ENCODE measurements at places on chromosomes 1 and 21.

DNA sequence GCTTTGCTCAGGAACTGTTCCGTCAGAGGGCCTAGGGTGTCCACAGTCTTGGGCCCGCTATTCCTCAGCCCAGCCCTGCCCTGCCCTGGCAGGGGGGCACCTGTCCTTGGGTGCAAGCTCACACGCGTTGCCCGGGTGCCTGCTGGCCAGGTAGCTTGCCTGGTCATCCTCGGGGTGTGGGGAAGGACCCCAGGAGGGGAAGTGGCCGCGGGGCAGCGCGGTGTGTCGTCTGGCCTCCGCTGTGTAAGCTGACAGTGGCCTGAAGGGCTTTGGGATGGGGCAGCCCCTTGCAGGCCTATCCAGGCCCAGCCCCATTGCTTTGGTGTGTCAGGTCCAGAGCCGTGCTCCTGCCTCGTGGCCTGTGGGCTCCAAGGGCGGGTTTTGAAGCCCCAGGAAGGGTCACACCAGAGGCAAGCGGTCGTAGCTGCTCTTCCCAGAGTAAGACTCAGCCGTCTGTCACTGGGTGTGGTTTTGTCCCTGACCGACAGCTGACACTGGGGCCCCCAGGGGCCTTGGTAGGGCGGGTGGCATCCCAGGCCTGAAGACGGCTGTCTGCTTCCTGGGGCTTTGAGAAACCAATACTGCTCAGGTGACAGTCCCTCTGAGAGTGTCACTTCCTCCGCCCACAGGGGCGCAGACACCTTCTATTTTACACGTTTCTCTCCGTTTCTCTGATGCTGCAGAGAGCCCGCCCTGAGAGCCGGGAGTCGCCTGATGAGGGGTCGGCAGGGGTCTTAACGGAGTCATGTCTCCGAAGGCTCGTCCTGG, 72.1 kb downstream of the SKI start:
- no peak for DNase-seq

GRCh38 chr1:227926216-227926791, 21.4 kb downstream of the WNT9A start:
- no peak for DNase-seq

DNA sequence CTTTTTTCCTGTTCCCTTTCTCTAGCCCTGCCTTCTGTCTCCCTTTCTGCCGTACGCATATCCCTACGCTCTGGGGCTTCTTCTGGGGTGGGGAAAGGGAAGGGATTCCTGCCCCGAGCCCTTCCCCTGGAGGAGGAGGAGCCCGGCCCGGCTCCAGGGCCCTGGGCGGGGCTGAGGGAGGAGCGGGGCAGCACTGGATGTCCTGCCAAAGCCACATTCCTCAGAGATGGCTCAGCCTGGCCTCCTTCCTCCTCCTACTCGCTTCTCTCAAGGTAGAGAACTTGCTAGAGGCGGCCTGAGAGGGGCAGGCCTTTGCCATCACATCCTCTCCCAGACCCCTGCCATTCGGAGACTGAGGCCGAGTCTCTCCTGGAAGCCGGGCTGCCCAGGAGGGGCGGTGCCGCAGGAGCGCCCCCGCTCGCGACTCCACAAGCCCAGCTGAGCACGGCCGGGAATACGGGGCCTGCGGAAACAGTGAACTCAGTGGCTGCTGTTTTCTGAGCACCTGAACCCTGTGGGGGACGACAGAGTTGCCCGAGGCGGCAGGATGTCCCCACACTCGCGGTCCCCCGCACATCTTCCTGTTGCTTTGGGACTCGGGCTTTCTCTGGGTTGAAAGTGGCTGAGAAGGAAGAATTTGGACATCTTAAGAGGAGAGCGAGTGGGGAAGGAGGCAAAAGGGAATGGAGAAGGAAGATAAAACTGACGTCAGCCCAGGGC, 12.2 kb downstream of the ADAMTSL4 start:
- DNase-seq: peak; percentile 99

DNA sequence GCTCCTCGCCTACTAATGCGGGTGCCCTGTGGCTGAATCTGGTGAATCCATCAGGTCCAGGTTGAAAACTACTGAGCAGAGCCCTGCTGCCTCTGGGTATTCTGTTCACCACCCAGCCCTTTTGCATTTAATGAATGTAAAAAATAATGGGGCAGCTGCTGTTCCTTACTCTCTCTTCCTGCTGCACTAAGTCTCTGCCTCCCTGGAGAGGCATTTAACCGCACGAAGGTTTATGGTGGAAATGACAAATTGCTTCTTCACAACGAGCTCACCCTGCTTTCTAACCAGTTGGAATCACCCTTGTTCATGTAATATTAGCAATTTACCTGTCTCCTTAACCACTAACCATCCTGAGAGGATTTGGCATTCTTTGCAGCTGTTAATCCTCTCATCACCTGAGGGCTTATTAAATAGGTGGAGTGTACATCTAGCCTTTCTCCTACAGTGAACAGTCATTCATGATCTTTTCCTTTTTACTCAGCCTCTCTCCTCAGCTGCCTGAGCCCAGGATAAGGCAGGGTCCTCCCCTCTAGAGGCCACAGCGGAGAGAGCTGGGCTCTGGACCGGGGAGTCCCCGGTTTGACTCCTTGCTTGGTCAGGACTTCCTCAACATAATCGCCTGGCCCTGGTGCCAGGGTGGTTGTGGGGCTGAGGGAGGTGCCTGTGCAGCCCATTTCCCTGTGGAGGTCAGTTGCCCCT, 97.6 kb downstream of the NOS1AP start:
- DNase-seq: no peak

DNA sequence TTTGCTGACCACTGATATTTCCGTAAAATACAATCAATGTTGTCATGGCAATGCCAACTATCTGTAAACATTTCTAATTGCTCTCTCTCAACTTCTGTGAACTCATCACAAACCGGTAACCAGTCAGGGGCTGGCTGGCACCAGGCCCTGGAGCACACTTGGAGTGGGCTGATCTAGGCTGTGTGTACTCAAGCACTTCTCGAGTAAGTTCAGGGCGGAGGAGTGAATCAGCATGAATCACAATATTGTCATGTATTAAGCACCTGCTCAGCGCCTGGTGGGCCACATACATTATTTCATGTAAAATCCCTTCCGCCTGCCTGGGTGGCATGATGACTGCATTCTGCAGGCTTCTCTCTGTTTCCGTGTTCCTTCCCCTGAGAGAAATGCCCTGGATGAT, 212.4 kb downstream of the FOXD2 start:
- DNase-seq: peak; percentile 96

- DNase-seq: peak; percentile 79
These were observed 8.7 kb downstream of the PLEKHA6 start for GRCh38 chr1:204350857-204351573.

DNA sequence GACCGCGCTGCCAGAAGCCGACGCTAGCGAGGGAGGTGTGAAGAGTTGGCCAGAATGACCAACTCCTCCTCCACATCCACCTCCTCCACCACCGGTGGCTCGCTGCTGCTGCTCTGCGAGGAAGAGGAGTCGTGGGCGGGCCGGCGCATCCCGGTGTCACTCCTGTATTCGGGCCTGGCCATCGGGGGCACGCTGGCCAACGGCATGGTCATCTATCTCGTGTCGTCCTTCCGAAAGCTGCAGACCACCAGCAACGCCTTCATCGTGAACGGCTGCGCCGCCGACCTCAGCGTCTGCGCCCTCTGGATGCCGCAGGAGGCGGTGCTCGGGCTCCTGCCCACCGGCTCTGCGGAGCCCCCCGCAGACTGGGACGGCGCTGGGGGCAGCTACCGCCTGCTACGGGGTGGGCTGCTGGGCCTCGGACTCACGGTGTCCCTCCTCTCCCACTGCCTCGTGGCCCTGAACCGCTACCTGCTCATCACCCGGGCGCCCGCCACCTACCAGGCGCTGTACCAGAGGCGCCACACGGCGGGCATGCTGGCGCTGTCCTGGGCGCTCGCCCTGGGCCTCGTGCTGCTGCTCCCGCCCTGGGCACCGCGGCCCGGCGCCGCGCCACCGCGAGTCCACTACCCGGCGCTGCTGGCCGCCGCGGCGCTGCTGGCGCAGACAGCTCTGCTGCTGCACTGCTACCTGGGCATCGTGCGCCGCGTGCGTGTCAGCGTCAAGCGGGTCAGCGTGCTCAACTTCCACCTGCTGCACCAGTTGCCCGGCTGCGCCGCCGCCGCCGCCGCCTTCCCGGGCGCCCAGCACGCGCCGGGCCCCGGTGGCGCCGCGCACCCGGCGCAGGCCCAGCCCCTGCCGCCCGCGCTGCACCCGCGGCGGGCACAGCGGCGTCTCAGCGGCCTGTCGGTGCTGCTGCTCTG, 1.2 kb downstream of the GPR88 start:
- DNase-seq: peak; percentile 32

GRCh38 chr1:183070234-183070922, 47.2 kb downstream of the LAMC1 start:
- no peak for DNase-seq

- DNase-seq: peak; percentile 95
These were observed 130.4 kb downstream of the RERE start for GRCh38 chr1:8687039-8687438.

DNA sequence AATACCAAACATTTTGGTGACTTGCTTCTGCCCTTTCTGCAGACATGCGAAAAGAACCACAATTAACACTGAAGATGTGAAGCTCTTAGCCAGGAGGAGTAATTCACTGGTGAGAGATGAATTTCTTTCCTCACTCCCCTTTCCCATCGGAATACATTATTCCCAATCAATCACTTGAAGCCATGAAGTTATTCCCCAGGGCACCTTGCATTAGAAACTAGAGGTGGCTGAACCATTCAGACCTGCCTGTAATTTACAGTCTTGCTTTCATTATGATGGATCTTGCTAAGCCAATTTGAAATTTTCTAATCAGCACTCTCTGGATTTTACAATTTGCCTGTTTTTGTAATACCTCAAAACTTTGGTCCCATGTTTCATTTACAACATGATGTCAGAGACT, 9.5 kb upstream of the CORT start:
- no peak for DNase-seq

DNA sequence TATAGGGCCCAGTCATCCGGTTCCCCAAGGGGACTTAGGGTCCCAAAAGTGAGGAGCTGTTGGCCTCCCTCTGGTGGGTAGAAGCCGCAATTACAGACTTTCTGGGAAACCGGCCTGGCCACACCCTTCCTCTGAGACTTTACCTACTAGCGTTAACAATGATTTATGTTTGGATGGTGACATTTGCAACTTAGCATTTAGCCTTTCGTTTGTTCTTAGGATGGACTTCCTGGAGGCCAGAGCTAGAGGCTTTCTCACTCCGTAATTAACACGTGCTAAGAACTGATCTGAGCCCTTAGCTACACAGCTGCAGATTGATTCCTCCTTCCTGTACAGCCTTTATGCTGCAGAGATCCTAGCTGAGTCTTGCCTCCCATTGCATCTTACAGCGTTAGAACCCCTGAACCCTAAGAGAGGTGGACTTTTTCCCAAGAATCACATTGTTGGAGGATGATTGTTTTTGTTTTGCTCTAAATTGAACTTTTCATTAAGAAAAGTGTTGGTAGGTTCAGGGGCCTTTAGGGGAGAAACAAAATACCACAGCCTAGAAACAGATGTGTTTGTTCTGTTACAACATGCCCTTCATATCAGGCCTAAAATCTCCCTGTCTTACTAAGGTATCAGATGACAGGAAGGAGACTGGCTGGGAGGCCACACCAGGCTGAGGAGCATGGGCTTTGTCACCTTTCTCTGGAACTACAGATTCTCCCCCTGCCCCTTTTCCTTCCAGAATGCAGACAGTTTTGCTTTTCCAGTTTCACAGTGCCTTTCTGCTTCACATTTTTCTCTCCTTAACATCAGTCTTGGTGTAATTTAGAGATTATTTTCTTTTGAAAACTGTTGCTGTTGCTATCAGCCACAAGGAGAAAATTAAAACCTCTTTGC, 1.9 kb downstream of the S100A11 start:
- DNase-seq: peak; percentile 60

- DNase-seq: no peak
These were observed 32.1 kb upstream of the NEK7 start for GRCh38 chr1:198124673-198125072.

- DNase-seq: peak; percentile 29
These were observed 16.9 kb upstream of the MTF2 start for GRCh38 chr1:93061895-93062792.

DNA sequence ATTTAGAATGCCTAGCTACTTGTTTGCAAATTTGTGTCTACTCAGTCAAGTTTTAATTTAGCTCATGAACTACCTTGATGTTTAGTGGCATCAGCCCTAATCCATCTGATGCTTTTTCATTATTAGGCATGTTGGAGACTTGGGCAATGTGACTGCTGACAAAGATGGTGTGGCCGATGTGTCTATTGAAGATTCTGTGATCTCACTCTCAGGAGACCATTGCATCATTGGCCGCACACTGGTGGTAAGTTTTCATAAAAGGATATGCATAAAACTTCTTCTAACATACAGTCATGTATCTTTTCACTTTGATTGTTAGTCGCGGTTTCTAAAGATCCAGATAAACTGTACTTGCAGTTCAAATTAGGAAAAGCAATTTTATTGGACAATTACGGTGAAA, 7.6 kb downstream of the SOD1 start:
- DNase-seq: no peak

DNA sequence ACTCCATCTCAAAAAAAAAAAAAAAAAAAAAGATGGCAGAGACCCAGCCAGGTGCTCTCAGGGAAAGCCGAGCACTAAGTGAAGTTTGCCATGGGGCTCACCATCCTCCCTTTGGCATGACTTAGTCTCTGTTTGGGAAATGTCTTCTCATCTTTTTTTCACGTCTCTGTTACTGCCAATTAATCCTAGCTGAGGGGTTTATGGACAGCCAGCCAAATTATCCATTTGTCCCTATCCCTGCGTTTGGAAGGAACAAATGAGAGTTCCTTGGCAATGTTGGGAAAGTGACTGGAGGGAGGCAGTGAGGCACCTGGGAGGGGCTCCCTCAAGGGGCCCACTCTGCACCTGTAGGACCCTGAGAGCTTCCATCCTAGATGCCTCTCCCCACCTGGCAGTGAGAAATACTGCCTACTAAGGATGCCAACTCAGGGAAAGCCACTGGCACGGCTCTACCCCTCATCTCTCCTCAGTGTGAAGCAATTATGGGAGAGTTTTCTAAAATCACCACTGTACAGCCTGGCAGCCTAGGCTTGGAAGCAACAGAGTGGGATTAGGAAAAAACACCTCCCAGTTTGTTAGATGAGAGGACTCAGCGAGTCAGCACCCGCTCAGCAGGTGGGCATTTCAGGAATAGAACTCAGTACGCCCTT, 19.8 kb upstream of the SLC2A7 start:
- DNase-seq: no peak

GRCh38 chr1:85583611-85584263, 3.2 kb downstream of the CCN1 start:
- DNase-seq: no peak

- DNase-seq: no peak
These were observed 149.5 kb upstream of the SPAG17 start for GRCh38 chr1:118334506-118334905.

DNA sequence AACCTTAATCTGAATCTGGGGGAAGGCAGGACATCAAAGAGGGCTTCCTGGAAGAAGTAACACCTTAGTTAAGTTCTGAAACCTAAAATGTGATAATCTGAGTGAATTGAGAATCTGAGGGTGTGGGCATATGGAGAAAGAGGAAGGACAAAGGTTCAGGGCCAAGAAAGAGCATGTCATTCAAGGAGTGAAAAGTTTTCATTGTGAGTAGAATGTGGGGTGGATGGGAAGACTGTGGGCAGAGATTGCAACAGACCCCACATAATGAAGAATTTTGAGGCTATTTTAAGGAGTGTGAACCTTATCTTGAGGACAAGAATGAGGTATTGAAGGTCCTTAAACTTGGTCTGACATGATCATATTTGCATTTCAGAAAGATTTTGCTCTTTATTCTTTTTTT, 227.2 kb downstream of the PTGER3 start:
- DNase-seq: no peak
